ENCODE measurements at places on chromosomes 7 and 10. TPM values are rescaled to one million over a fixed set of nuclear protein-coding genes. Genes with fewer than 3 reads are reported as not detected.

DNA sequence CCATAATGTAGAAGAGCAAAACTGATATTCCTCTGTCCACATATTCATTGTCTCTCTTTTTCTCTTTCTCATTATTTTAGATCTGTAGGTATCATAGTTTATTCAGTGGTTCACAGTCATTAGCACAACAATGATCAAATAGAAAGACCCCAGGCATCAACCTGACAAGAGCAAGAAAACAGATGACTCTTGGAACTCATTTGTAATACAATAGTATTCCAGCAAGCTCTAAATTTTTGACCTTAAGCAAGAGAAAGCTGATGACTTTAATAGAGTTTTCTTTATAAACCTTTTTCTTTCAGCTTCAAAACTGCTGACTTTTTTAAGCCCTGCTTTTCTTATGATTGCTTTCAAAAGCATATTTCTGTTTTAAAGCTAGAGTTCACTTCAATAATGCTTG is 507.5 kb upstream of the SORCS1 start:
- no peak for ATAC-seq

DNA sequence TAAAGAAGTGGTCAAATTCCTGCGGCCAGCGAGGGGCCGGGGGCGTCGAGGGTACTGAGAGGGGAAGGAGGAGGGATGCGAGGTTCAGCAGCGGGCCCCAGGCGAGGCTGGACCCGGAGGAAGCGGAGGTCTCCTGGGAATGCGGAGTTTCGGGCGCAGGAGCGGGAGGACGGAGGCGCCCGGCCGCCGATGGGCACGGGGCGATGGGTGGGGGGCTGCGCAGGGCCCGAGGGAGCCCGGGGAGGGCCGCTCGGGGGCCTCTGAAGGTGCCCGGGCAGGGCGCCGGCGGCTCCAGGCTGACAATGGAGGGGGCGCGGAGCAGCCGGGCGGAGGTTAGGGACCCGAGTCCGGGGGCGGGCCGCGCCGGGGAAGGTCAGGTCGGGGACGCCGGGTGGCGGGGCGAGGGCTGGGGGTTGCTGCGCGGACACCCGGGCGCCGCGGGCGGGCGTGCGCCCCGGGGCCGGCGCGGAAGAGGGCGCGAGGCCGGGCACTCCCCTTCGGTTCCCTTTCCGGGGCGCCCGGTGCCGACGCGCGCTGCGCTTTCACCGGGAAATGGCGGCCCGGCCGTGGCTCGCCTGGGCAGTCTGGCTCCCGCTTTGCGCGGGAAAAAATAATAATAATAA is 683 bp downstream of the MACROH2A2 start:
- ATAC-seq = peak; percentile 37

The CUZD1 gene
- 1.7 TPM for total RNA-seq

GRCh38 chr10:68128015-68128414 is 18.7 kb downstream of the MYPN start:
- peak; percentile 88 for ATAC-seq

- ATAC-seq = no peak
These were observed 68.5 kb downstream of the HK1 start for GRCh38 chr10:69346776-69347175.

The CFAP46 gene
- 15.5 TPM for total RNA-seq

GRCh38 chr7:93921607-93922566 is at the start of gene GNG11:
Gene GNG11, plus strand, starts transcription at chr7:93921735. Its CDS starts 403 bp downstream, at chr7:93922138.
- ATAC-seq = peak; percentile 91

GRCh38 chr10:61662794-61663259 is at the start of gene CABCOCO1:
Gene CABCOCO1, plus strand, starts transcription at chr10:61662929. Its CDS starts 44 bp downstream, at chr10:61662973.
- peak; percentile 99 for ATAC-seq

DNA sequence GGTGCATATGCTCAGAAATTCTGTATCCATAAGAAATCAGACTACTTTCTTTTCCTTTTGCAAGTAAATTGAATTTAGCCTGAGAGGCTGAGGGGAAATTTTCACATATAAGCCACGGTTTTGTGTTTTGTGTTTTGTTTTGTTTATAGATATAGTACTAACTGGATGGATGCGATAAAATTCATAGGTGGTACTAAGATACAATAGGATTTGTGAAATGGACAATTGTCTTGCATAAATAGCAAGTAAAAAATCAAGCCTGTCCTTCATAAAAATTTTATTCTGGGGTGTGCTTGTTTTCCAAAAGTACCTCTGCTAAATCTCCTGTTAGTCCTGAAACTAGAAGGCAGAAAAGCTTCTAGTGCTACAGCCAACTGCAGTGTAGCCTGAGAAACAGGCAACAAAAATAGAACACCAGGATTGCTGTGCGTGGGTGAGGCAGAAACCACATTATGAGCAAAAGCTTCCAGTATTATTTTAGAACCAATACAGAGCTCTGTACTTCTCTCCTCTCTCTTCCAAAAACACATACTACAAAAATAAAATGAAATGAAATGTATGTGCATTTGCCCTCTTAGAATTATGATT is 634 bp upstream of the HDAC9 start:
- ATAC-seq = peak; percentile 15

GRCh38 chr10:101560298-101561067 is 27.6 kb downstream of the POLL start:
- no peak for ATAC-seq

DNA sequence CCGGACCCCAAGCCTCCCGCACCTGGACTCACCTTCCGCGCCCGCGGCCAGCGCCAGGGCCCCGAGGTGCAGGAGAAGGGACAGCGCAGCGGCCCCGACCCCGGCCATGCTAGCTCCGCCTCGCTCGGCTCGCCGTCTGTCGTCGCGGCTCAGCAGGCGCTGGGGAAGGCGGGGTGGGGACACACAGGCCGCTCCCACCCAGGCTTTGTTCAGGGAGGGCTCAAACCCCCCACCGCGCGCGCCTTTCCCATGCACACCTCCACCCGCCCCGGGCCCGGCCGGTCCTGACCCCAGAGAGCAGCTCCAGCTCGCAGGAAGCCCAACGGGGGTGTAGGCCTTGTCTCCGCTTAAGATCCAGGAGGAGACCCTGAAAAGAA is at the start of gene KCP:
TSS of gene KCP (minus strand) at position 141 of the 377 bp plus-strand sequence. CDS start at position 108, 33 bp downstream.
- ATAC-seq = no peak

The PHKG1 gene
- total RNA-seq = 0.42 TPM

The CLCN1 gene
- 0.16 TPM for total RNA-seq

The ZFAND2A gene
- total RNA-seq = 68.5 TPM

DNA sequence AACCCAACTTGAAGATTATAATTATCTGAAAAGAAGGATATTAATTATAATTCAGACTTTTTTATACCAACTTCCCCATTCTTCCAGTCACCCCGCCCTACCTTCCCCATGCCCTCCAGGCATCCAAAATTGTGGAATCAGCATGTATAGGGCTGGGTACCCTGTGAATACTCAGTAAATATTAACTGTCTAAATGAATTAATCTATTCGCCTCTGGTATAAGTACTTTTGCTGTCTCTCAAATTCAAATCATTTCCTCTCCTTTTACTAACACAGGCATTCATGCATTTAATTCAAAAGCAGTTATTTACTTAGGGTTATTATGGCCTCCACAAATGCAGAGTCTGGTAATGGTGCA is 26.5 kb upstream of the GOT1 start:
- peak; percentile 83 for ATAC-seq

The CDHR3 gene
- 7.2 TPM for total RNA-seq

DNA sequence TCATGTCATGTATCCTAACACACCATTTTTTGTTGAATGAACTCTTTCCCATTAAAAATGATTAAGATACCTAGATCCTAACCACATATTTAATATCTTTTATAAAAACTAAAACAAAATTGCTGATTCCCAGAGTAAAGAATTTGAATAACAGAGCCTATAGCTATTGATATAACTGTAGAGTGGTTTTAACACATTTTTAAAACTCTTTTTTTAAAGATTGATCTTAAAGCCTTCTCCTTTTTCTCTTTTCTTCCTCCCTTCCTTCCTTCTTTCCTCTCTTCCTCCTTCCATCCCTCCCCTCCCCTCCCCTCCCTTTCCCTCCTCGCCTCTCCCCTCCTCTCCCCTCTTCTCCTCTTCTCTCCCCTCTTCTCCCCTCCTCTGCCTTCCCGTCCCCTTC is 605.4 kb upstream of the FZD8 start:
- no peak for ATAC-seq

- no peak for ATAC-seq
These were observed 70.8 kb upstream of the FGFR2 start for GRCh38 chr10:121669028-121669374.

- ATAC-seq = no peak
These were observed 177.0 kb upstream of the GLI3 start for GRCh38 chr7:42414028-42414427.

The HECW1 gene
- total RNA-seq = 17.1 TPM

DNA sequence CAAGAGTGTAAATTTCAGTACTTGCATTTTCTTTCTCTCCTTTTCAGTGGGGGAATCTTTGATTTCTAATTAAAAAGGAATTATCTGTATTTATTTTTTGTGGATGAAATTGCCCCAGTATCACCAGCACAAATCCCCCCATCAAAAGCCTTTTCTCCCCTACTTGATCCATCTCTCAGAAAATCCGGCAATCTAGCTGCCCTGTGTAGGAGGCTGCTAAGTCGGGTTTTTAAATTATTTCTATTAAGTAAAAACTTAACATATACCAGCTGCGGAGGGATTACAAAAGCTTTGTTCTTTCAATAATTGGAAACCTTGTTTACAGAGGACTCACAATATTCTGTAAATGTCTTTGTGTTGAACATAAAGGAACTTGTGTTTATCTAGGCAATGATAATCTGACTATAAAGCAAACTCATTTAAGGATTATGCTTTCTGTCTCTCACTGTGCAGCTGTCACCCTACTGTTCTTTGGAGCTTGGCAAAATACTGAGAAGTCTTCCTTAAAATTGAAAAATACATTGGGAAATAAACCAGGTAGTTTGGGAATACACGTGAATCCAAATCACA is 177.4 kb upstream of the PRR15 start:
- no peak for ATAC-seq

The AIFM2 gene
- 7.8 TPM for total RNA-seq

GRCh38 chr10:19592276-19592675 is 224.0 kb upstream of the PLXDC2 start:
- no peak for ATAC-seq

- ATAC-seq = no peak
These were observed 90.9 kb downstream of the DLG5 start for GRCh38 chr10:77835669-77836086.

The SPDYE1 gene
- 0.30 TPM for total RNA-seq

DNA sequence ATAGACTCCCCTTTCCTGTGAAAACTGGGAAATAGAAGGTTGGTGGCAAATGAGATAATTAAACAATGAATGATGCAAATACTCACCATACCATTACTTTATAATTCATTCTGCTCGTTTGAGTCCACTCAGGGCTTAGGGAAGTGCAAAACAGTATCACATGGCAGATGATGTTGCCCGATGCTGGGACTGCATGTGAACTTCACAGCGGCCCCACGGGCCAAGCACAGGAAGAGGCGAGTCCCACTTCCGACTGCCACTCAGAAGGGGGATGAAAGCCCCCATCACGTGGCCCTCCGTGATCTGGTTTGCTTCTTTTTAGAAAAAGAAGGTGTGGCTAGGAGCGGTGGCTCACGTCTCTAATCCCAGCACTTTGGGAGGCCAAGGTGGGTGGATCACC is 71.5 kb downstream of the PRPF18 start:
- ATAC-seq = no peak

- ATAC-seq = no peak
These were observed 111.4 kb upstream of the NANOS1 start for GRCh38 chr10:118918116-118918515.

DNA sequence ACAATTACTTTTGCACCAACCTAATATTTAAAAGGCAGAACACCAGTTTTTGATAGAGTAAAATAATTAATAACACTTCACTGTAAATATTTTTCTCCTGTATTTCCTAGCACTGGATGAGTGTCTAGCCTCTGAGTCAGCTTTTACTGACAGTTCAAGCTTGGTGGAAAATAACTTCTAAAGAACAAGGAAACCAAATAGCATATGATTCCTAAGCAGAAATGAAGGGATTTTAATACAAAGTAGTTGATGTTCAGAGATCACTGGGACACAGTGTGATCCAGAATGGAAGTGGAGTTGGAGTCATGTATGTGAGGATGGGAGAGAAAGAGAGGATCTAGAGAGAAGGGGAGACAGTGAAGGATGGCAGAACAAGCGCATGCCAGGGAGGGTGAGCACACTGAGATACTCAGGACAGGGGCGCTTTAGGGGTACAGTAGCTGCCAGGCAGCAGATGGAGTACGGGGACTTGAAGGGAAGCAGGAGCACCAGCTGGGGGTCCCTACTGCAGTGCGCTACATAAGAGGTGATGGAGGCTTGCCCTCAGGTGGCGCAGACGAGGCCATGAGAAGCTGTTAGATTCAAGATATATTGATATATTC is 117.9 kb upstream of the KLF6 start:
- no peak for ATAC-seq

DNA sequence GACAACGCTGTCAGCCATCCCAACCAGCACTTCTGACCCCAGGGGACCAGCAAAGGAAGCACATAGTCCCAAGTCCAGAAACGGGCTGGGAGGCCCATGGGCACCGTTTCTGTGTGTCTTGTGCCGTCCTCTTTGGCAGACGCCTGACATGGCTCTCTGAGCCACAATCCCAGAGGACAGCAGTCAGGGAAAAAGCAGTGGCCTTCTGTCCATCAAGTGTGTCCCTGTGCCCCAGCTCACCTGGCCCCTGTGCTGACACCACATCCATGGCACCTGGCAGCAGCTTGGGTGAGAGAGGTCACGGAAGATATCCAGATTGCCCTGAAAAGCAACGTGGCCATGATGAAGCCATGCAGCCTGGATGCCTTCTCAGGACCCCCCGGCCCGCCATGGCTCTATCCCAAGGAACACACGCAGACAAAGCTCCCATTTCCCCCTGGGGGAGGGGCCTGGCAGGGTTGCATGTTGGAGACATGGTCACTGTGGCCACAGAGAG is 38.1 kb upstream of the ANTXRL start:
- ATAC-seq = no peak

DNA sequence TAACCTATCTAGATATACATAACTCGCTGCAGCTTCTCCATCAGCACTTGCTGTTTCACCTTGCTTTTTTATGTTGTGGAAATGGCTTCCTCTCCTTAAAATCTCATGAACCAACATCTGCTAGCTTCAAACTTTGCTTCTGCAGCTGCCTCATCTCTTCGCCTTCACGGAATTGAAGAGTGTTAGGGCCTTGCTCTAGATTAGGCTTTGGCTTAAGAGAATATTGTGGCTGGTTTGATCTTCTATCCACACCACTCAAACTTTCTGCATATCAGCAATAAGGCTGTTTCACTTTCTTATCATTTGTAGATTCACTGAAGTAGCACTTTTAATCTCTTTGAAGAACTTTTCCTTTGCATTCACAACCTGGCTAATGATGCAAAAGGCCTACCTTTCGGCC is 49.2 kb upstream of the AGR3 start:
- ATAC-seq = no peak

The IGFBP1 gene
- not detected for total RNA-seq

- no peak for ATAC-seq
These were observed 45.3 kb upstream of the PITRM1 start for GRCh38 chr10:3217853-3218252.

DNA sequence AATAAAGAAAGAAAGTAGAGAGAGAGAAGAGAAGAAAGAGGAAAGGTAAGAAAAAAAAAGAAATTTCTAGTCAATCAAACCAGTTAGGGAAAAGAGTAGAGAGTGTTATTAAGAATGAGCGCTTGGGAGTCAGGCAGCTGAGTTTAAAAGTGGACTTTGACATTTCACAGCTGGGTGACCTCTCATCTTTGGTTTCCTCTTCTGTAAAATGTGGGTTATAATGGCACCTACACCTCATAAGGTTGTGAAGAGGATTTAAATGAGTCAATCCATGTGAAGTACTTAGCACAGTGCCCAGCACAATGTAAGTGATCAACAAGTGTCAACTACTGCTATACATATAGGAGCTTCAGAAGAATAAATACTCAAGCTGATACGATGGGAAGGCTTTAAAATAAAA is 12.2 kb downstream of the HOXA1 start:
- ATAC-seq = no peak
